ENCODE measurements at places on chromosomes 11 and 22.

GRCh38 chr22:36352803-36353507, 34.8 kb downstream of the MYH9 start:
- no peak for DNase-seq

GRCh38 chr11:26412955-26413354, 81.0 kb downstream of the ANO3 start:
- no peak for DNase-seq

GRCh38 chr11:78646564-78647185, 72.0 kb upstream of the NARS2 start:
- peak; percentile 46 for DNase-seq

DNA sequence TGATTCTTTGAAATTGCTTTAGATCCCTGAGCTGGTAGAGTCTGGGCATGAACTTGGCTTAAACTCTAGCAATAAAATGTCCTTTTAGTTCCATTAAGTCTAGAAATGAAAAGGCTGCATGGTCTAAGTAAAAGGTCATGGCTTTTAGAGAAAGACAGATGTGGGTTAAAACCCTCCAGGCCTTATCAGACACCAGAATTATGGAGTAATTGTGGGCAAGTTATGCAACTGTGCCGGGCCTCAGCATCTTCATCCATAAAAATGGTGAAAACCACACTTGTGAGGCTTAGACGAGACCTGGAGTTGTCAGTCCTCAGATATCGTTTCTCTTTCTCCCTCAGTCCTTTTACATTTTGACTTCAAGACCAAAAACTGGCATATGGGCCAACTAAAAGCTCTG, 597.9 kb upstream of the KIRREL3 start:
- DNase-seq: no peak

GRCh38 chr11:82465481-82465880, 268.2 kb downstream of the FAM181B start:
- DNase-seq: no peak

DNA sequence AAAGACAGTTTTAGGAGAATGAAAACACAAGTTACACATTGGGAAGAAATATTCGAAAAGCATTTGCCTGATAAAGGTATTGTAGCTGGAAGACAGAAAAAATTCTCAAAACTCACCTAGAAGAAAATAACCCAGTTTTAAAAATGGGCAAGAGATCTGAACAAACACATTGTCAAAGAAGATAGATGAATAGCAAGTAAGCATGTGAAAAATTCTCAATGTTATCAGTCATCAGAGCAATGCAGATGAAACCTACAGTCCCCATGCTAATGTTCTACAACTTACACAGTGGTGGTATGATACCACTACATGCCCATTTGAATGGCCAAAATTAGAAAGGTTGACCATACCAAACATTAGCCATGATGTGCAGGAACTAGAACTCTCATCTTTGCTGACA, 29.4 kb downstream of the PPARA start:
- no peak for DNase-seq

DNA sequence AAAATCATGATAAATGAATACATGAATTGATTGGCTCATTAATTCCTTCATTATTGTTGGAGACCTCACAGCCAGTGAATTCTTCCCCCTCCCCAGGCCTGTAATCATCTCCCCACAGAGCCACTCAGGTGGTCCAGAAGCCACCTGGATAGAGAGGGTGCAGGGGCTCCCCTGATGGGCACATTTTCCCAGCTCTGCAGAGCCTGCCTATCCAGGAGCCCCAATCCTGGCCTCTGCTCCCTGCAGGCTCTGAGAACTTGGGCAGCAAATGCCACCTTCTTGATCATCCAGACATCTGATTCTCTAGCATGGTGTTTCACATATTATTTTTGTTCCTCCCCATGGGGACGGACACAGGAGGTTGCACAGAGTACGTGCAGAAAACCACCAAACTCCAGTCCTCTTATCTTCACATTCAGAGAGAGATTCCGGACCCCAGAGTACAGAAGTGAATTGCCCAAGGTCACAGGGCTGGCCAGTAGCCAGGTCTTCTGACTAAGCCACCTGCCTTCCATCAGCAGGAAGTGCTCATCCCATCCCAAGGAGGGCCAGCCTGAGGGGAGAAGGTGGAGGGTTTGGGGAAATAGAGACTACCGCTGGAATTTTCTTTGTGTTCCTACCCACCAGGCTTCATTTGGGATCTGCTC, 348.0 kb downstream of the BUD13 start:
- DNase-seq: no peak

GRCh38 chr11:114095899-114096298, 36.4 kb downstream of the ZBTB16 start:
- no peak for DNase-seq

GRCh38 chr11:76810151-76810853, 27.1 kb downstream of the TSKU start:
- peak; percentile 55 for DNase-seq

DNA sequence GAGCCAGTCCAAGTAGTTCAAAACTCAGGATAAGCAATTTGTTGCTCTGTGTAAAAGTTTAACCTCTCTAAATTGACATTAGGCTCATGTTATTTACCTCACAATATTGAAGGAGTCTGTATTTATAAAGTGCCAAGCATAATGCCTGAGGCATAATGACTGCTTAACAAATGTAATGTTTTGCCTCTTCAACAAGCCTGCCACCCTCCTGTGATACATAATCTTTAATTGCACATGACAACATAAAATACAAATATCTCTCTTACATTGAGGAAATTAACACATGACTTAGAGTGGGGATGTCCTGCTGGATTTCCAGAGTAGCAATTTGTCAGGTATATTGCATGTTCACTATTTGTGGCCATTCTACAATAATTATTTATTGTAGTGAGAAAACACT, 469.2 kb upstream of the ANO5 start:
- no peak for DNase-seq

DNA sequence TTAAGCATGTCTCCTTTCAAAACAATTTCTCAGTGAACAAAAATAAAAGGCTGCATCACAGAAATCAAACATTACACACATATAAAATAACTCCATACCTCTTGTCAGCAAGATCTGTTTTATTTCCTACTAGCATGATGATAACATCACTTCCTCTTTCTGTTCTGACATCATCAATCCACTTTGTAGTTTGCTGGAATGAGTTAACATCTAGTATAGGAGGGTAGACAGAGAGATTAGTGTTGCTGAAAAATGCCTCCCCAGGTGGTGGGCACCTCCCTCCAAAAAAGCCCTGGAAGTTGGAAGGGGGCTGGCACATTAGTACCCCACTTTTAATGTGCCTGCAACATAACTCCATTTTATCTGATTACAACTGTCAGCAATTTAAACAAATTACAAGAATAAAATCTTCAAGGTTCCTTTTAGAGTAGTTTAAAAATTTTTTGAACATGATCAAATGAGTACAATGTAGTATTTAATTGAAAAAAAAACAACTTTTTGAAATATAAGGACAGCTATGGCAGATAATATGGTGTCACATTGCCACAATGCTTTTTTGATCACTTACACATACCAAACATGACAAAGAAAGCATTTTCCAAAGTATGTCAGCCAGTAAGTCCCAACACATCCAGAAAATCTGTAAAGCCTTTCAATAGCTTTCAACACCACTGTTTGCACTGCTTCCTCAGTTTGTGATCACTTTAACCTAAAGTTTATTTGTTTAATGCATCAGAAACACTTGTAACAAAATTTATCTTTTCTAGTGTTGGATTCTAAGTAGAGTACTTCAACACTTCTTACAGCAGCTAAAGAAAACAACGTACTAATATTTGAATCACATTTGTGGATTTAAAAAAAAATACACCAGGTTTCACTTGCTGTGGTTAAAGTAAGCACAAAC, 44.5 kb downstream of the RAB6A start:
- DNase-seq: no peak

GRCh38 chr11:120235024-120235628, 4.8 kb upstream of the POU2F3 start:
- peak; percentile 72 for DNase-seq

- no peak for DNase-seq
Measured at GRCh38 chr11:100831929-100832494, 144.9 kb downstream of the ARHGAP42 start.

DNA sequence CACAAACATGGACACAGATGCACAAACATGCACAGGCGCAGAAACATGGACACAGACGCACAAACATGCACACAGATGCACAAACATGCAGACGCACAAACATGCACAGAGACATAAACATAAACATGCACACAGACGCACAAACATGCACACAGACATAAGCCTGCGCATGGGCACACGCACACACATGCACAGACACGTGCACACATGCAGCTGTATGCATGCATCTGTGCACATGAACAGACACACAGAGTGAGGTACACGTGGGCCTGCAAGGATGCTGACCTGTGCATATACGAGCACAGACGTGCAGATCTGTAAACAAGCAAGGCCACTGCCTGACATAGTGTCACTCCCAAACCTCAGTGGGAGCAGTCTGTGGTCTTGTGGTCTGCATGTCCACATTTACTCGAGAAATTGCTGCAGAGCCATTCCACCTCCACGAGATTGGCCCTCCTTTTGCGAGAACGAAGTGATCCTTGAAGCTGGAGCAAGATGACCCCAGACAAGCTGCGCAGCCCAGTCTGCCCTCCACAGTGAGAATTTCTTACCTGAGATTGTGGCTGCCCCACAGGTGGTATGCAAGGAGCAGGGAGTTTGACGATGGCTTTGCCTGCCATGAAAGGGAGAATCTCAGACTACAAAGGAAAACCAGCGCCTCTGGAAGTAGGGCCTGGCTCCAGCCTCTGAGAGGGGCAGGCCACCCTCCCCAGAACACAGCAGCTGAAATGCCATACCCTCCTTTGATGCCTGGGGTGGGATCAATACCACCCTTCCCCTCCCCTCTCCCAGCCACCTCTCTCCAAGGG, 299.9 kb downstream of the BRD1 start:
- DNase-seq: no peak

DNA sequence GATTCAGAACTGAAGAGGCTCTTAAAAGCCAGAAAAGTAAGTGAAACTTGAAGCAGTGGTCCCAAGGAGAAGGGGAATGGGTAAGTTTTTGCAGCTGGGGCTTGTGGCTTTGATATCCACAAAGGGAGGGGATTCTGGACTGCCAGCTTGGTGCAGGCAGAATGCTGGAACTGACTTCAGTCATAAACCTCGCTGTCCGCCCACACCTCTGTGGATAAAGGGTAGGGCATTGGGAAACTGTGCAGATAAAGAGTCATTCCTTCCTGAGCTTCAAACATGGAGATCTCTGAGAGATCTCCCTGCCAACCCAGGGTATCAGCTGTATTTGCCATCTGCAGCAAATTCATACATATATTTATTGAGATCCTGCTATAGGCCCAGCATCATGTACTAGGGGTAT, 124.3 kb upstream of the OR9Q1 start:
- DNase-seq: no peak

- DNase-seq: no peak
Measured at GRCh38 chr11:12542186-12542935, 131.9 kb upstream of the TEAD1 start.

DNA sequence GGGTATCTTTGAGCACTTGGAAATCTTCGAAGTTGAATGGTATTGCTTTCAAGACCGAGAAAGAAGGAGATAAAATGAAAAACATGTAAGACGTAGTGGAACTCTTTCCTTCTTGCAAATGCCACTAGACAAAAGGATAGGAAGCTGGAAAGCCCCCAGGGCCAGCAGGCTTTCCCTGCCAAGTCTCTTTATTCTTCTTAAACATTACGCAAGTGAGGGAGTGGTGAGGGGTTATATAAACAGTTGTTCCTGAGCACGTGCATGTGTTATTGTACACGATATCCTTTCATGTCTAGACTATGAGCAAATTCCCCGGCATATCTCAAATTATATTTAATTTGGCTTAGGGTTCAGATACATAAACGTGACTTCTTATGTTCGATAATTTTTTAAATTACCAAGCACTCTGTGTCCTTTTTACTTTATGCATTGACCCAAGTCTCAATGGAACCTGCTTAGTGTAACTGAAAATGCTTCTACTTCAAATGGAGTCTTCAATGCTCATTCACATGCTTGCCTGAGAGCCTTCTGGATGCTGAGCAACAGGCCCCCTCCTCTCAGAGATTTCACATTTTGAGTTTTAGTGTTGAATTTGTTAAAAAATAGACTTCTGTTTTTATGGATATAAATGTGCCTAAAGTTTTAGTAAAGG, 59.0 kb downstream of the PPP2R1B start:
- no peak for DNase-seq

GRCh38 chr22:45212306-45212709, 28.4 kb downstream of the KIAA0930 start:
- DNase-seq: peak; percentile 95

DNA sequence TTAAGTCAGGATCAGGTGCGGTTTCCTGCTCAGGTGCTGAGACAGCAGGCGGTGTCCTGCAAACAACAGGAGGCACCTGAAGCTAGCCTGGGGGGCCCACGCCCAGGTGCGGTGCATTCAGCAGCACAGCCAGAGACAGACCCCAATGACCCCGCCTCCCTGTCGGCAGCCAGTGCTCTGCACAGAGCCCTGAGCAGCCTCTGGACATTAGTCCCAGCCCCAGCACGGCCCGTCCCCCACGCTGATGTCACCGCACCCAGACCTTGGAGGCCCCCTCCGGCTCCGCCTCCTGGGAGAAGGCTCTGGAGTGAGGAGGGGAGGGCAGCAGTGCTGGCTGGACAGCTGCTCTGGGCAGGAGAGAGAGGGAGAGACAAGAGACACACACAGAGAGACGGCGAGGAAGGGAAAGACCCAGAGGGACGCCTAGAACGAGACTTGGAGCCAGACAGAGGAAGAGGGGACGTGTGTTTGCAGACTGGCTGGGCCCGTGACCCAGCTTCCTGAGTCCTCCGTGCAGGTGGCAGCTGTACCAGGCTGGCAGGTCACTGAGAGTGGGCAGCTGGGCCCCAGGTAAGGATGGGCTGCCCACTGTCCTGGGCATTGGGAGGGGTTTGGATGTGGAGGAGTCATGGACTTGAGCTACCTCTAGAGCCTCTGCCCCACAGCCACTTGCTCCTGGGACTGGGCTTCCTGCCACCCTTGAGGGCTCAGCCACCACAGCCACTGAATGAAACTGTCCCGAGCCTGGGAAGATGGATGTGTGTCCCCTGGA, at the start of gene MYO7A:
TSS of gene MYO7A (plus strand) at position 327 of the 772 bp plus-strand sequence. CDS start 2,389 bp downstream, outside the sequence.
- DNase-seq: peak; percentile 52

GRCh38 chr11:74777877-74778276, 29.2 kb downstream of the RNF169 start:
- DNase-seq: no peak

- DNase-seq: peak; percentile 57
Measured at GRCh38 chr11:14980854-14981253, 8.7 kb upstream of the CALCA start.
